ENCODE measurements at places on chromosomes 2 and 18. TPM values are rescaled to one million over a fixed set of nuclear protein-coding genes. Genes with fewer than 3 reads are reported as not detected.
A peak's percentile ranks its signal among the peaks of the same experiment; 100 is the strongest.

Gene MYO5B
- total RNA-seq = 6.7 TPM

Gene MBP
- 0.64 TPM for total RNA-seq

Gene RAD51AP2
- total RNA-seq = 1.2 TPM

Gene PTPRN
- total RNA-seq = 4.2 TPM

Gene KIDINS220
- total RNA-seq = 56.1 TPM

Gene PSME4
- total RNA-seq = 72.1 TPM

Gene FAP
- not detected for total RNA-seq

Gene STK17B
- 35.4 TPM for total RNA-seq

Gene BOLA3
- total RNA-seq = 56.2 TPM

Gene LCT
- total RNA-seq = 0.03 TPM

GRCh38 chr2:226760412-226761194 is 39.0 kb downstream of the IRS1 start:
- DNase-seq = no peak

DNA sequence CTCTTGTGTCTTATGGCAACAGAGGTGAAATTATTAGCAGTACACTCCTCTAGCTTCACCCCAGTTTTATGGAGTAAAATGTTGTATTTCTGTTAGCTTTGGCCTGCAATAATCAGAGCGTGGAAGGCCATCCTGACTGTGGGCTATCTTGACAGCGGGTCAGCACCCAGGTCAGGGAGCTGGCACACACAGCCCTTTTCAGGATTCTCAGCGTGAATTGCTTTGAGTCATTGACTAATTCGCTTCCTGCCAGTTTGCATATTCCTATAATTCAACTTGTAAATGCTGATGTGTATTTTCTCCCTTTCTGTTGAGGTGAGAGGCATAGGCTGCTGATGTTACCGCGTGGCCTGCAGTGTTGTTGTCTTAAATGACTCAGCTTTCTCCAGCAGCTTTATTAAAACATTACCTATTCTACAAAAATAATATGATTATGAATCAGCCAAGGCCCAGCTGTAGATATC is 109.6 kb upstream of the EML6 start:
- no peak for DNase-seq

DNA sequence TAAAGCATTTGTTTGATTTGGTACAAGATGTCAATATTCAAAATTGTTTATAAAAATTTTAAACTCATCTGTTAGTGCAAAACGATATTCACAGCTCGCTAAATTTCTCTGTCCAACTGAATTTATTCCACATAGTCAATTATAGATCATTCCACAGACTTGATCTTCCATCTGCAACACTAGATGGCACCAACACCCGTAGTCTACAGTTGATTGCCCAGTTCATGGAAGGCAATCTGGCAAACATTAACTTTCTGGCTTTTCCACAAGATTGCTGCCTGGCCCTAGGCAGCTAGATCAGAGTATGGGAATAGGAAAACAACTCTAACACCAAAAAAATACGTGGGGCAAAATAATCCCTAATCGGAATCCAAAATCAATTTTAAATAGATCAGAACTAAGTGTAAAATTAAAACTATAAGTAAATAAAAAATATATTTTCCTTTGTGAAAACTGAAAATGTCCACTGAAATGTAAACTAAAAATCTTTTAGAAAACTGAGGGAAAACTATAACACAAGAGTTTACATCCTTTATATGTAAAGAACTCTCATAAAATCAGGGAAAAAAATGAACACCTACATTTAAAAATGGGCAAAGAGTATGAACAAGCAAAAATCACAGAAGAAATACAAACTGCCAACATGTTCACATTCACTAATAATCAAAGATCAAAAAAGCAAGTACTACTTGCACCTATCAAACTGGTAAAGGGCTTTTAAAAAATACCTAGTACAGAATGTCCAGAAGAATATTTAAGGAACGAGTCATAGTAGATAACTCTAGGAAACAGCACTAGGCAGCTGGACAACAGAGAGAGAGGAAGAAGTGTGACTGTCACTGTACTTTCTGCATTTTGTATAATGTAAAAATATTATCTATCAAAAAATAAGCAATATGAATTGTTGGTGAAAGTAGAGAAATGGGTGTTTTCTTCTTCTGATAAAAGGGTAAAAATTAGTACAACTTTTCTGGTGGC is 35.0 kb downstream of the RTN4 start:
- peak; percentile 52 for DNase-seq

DNA sequence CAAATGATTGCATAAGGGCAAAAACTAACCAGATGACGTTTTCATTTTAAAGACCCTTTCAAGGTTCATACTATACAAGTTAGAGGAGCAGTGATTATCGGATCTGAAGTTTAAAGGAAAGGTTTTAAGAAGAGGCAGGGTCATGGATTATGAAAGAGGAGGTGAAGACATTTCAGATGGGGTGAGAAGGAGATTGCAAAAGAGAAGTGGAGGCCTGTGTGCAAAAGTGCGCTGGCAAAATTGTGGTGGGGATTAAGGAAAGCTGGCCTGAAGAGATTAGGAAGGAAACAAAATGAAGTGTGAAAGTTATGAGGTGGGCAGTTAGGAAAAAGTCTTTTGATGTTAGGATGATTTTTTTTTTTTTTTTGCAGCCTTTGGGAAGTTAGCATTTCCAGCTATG is 935.7 kb upstream of the FAM98A start:
- DNase-seq = no peak

DNA sequence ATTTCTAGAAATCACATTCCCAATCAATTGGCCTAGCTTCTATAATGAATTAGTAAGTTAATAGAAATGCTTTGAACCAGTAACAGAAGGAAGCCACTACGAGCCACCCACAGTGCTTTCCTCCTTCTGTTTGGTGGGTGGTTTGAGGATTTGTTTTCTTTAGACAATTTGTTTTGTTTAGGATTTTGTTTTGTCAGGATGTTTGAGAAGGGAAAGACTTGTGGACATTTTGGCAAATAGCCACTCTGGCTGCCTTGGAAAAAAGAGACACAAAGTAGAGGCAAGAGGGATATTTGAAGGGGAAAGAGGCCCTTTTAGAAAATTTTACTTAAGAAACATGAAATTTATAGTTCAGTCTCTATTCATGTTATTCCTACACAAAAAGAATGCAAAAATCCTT is 47.7 kb downstream of the TANK start:
- no peak for DNase-seq

GRCh38 chr18:6785001-6785400 is 55.5 kb downstream of the ARHGAP28 start:
- no peak for DNase-seq

DNA sequence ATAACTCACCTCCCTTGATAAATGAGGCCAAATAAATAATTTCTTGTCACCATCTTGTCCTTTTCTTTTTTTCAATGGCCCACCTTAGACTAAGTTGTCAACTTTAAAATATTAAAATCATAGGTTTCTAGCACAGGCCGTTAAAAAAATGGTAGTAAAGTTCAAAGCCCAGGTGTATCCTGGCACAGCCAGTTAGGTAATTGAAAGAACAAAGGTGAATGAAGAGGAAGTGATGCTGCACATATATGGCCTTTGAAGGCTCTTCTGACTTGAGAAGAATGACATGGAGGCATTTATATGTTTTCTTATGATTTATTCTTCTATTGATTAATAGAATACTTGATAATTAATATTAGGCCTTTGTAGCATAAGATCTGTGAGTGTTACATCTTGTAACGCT is 208.7 kb downstream of the PTPRM start:
- no peak for DNase-seq

DNA sequence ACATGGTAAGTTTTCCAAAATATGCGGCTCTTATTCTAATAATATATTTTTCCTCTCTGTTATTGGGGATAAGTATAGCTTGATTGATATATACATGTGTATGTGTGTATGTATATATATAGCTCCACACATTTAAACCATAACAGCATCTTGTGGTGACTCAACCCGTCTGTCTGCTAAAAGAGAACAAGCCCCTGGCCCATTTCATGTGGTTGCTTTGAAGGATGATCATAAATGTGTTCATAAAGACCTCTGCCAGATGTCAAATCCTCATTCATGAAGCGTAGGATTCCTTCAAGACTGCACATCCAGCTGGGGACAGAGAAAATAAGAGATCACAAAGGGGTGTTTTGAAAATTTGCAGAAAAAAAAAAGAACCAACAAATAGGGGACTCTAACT is 79.3 kb downstream of the RHOB start:
- no peak for DNase-seq

- DNase-seq = no peak
These were observed 135.7 kb upstream of the NDUFV2 start for GRCh38 chr18:8966821-8967220.

DNA sequence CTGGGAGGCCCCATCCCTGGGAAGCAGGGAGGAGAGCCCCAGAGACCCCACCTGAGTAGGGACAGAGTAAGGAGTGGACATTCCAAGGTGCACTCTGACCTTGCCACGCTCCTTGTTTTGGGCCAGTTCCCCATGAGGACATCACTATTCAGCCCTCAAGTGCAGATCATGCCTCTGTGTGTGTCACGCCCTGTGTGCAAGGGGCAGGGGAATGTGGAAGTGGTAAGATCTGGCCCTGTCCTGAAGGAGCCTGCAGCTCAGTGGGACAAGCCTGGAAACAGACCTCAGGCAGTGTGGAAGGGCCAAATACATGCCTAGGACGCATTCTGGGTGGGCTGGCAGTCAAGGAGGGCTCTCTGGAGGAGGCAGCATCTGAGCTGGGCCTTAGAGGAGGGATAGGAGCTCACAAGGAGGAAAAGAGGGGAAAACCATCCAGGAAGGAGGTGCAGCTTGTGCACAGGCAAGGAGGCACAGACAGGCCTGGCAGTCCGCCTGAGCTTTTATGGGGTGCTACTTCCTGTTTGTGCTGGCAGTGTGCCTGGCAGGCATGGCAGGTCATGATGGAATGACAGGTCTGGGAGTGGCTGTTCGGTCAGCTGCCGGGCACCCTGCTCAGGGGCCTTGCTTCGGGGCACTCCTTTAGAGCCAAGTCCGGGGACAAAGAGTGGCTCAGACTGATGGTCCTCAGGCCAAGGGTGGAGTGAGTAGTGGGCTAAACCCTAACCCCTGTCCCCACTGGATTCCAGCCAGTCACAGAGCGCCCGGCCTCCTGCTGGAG is 3.3 kb downstream of the KLHL30 start:
- no peak for DNase-seq

DNA sequence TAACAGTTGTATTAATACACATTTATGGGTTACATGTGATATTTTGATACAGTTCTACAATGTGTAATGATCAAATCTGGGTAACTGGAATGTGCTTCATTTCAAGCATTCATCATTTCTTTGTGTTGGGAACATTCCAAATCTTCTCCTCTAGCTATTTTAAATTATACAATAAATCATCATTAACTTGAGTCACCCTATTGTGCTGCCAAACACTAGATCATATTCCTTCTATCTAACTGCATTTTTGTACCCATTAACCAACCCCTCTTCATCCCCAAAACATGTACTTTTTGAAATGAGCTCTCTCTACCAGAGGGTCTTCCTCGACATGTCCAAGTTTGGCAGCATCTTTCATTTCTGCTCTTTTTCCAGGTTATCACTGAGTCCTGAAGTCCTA is 81.1 kb upstream of the TTC39C start:
- no peak for DNase-seq

DNA sequence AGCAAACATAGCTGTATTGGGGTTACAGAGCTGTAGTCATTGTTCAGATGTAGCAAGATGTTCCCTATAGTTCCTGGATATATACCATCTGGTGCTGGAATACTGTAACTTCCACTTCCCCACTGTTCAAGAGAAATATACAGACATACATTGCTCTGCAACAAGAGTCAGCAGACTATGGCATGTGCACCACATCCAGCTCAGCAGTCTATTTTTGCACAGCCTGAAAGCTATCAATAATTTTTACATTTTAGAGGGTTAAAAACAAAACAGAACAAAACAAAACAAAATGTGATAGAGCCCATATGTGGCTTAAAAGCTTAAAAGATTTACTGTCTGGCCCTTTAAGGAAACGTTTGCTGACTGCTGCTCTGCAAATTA is 31.8 kb upstream of the VIT start:
- no peak for DNase-seq

- DNase-seq = peak; percentile 57
These were observed 36.9 kb downstream of the SNED1 start for GRCh38 chr2:241035142-241035817.

DNA sequence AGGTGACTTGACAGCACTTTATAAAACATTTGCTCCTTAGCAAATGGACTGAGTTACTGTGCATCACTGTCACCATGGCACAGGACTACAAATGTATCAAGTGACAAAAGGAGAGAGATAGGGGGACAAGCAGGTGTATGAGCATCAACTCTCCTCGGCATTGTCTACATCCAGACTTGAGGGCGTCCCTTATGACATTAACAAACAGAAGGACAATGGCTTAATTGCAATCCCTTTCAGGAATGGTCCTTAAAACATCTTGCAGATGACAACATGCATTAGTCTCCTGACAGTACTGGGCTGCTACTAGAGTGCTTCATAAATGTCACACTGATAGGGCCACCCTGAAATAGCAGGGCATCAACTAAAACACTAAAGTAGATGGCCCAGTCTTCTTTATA is 198.8 kb downstream of the PDE1A start:
- DNase-seq = no peak

- no peak for DNase-seq
These were observed 9.2 kb downstream of the SPR start for GRCh38 chr2:72896446-72896845.

- no peak for DNase-seq
These were observed 14.7 kb downstream of the SMARCAL1 start for GRCh38 chr2:216426938-216427337.

All from neural progenitor cell (in vitro differentiated cells).